Stimulated activated CD4-positive, alpha-beta T cell treated with anti-CD3 and anti-CD28 coated beads, Interleukin-15, amount 100 ng/mL, for 24 hours (primary cell): ENCODE measurements at places on chromosomes 4 and X.

GRCh38 chr4:38823766-38824165 lies 19.2 kb upstream of the TLR1 start:
- no peak for DNase-seq

GRCh38 chrX:108199691-108200090 lies 108.1 kb downstream of the ATG4A start:
- peak; percentile 4 for DNase-seq

GRCh38 chrX:100946299-100946927 lies 17.7 kb upstream of the XKRX start:
- no peak for DNase-seq

DNA sequence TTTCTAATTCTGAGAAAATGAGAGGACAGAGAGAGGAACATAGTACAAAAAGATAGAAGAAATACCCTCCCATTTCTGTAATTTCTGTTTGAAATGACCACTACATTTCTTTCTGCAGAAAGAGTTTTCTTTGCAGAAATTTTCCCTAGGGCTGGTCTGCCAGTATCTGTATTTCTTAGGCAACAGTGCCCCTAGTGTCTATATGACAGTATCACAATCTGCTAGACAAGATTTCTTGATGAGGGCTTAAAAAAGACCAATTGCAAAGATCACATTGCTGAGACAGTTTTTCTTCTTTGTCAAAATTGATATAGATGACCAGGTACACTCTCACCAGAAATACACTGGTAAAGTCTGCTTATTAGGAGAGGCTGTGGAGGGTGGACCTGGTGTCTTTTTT lies 81.0 kb upstream of the ZDHHC15 start:
- no peak for DNase-seq

DNA sequence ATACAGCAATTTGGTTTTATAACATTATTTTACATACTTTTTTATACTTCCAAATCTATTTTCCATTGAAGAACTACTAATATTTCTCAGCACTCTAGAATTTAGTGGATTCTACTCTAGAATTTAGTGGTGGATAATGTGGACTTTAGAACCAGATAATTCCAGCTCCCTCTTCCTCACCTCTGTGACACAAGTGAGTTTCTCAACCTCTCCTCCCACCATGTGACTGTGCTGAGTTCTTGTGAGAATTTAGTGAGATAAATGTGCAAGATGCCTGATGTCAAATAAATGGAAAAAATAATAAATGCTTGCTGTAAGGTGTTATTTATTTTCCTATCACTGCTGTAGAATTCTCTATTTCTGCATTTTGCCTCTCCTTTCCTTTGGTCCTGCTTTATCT lies 107.3 kb downstream of the CPEB2 start:
- DNase-seq = no peak
